Putamen (tissue), 1 donor: ENCODE measurements at places on chromosomes 2 and 18.

DNA sequence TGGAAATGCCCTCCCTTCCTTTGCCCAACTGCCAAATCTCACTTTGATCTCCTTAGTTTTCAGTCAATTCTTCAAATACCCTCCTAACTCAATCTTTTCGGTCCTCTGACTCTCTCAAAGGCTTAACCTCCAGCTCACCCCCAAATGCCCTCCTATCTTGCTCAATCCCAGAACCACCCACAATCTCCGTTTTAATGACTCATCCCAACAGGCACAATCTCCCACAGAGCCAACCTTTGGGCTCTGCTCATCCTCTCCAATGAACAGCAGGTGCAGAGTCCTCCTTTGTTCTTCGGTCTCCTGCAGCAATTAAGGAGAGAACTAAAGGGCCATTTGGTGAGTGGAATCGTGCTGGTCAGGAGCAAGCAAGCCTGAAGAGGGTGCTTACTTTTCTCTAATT is 366.1 kb upstream of the CRIM1 start:
- DNase-seq: peak; percentile 24

DNA sequence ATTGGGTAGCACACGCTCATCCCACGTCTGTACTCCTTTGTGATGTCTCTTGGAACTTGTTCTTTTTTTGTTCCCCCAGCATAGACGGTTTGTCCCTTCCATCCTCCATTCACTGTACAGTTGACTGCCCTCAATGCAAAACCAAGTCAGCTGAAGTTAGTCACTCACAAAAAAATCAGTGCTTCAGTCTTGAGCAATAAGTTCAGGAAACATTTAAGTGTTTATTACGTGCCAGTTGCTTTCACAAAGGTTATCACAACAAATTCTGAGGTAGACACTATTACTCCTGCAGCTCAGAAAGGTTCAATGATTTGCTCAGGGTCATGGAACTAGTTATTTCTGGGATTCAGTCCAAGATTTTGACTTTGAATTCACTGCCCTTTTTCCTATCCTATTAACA is 102.2 kb downstream of the PDE1A start:
- no peak for DNase-seq

- DNase-seq: no peak
These were observed 151.9 kb upstream of the CYRIA start for GRCh38 chr2:16817305-16818202.

GRCh38 chr2:79994161-79994560 is 310.4 kb downstream of the LRRTM1 start:
- DNase-seq: no peak

DNA sequence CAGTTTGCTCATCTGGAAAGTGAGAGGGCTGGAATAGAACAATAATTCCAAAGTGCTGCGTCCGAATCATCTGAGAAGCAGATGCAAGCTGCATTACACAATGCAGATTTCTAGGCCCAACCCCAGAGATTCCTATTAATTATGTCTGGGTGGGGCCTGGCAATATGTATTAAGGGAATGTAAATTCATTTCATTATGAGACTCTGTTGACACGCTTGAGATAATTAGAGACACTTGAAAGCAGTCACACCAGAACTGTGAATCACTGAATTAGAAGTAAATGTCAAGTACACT is 54.7 kb upstream of the HK2 start:
- DNase-seq: no peak

DNA sequence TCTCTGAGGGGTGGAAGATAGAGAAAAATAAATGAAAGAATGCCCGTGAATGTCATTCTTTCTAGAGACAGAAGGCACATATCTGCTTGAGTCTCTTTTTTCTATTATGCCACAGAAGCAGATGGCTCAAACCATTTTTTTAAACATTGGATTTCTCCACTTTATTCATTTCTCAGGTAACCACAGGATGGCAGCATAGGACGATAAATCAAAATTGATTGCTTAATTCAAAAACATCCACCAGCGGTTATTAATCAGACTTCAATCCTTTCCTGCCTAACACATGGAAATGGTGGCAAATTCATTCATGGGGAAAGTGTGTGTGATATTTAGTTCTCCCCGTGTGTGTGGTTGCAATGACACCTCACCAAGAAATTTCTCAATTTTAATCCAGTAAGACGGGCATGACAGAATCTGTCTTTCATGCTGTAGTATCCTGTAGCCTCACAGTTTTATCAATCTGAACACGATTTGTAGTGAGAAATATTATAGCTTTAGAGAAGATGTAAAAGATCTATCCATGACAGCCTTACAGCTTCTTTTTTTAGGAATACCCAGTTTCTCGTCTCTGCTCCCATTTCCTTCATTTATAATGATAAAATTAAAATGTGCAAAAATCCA is 72.2 kb downstream of the DSC3 start:
- DNase-seq: peak; percentile 19

- DNase-seq: no peak
These were observed 6.5 kb upstream of the KCNF1 start for GRCh38 chr2:10905006-10905861.
